Ovary (tissue), 10 donors: ENCODE measurements at places on chromosomes 4 and X.

DNA sequence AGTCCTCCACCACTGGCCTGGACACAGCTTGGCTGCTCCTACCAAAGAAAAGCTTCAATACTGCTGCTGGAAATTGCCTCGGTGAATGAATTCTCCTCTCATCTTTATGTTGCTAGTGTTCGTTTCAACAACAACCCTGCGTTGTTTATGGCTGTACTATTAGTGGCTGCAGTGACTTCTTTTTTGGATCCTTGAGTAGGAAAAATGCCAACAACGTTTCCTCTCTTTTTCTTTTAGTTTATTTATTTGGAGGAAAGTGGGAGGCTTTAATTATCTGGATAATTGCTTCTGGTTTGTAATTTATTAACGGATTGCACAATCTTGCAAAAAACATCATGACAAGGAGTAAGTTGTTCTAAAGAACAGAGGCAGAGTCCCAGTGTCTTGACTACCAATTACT lies 464.1 kb upstream of the TRAM1L1 start:
- DNase-seq, result no peak

DNA sequence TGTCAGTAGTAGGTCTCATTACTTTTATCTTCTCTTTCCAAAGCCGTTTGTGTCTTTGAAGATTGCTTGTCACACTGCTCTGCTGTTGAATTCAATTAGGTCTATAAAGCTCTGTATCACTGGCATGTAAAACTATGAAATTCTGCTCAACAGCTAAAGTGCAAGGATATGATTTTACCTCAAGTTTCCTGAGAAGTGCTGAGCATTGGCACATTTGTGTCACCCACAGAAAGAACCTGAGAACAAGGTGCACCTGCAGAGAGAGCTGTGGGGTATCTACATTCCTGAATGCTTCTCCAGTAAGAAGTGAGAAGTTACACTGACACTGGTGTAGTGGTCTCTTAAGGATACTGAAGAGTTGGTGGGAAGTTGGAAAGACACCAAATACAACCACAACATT lies 274.0 kb downstream of the INPP4B start:
- DNase-seq, result no peak

DNA sequence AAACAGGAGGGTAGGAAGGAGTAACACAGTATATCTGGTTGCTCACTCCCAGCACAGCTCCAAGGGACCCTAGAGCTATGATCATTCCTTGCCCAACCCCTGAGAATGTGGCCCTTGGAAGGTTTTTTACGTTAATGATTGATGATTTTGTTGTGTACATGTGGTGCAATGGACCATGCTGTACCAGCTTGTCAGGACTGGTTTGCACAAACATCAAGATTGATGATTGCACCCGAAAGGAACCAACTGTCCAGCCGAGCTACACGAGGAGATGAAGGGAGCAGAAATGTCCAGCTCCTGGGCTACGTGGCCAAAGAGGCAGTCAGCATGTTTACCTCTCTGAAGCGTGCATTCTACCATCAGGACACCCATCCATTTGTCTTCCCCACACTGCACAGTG lies 83.2 kb upstream of the USP9X start:
- DNase-seq, result no peak

DNA sequence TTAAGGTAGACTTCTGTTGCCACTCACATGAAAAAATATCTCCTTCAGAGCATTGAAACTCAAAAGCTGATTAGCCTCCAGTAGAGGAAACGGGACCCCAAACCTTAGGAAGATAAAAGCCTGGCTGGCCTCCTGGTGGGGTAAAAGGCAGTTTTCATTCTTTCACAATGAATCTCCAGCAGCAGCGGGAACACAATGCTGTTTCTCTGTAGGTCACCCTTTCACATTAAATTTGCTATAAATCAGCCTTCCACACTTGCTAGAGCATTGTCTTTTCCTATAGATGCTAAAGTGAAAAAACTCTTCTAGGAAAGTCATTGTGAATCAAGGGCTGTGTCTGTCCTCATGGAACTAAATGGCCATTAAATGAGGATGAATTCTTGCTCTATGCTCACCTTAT lies 207.3 kb upstream of the MAGEB2 start:
- DNase-seq, result no peak

DNA sequence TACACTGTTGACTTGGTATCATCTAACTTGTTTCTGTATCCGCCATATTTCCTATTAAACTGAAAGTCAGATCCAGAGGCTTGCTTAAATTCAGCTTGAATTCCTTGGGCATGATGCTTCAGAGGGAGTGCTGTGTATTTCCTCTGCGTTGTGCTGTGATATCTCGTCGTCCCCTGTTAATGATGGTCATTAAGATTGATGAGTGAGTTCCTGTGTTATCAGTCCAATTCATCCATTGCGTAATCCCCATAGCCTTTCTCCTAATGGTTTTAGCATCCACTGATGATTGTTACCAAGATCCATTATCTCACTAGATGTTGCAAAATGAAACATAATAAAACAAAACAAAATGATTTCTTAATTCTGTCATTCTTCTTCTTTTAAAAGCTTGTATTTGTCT lies 31.3 kb upstream of the CHM start:
- no peak for DNase-seq

GRCh38 chr4:23438764-23439163 lies 451.1 kb downstream of the PPARGC1A start:
- no peak for DNase-seq

DNA sequence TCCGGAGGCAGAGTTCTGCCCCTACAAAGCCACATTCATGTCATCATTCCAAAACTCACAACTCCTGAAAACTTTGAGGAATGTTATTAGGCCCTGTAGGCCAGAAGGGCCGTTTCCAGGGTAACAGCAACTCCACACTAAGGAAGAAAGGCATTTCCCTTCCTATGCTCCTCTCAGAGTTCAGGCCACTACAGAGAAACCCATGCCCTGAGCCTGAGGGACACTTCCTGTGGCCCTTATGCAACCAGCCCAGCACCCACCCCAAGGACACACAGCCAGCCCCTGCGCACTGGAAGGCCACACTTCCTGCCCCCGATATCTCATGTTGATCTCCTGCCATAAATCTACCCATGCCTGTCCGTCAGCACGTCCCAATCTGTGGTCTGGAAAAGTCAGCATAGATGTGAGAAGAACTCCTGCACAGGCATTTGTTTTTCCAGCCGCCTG lies 289.3 kb downstream of the BCOR start:
- no peak for DNase-seq

DNA sequence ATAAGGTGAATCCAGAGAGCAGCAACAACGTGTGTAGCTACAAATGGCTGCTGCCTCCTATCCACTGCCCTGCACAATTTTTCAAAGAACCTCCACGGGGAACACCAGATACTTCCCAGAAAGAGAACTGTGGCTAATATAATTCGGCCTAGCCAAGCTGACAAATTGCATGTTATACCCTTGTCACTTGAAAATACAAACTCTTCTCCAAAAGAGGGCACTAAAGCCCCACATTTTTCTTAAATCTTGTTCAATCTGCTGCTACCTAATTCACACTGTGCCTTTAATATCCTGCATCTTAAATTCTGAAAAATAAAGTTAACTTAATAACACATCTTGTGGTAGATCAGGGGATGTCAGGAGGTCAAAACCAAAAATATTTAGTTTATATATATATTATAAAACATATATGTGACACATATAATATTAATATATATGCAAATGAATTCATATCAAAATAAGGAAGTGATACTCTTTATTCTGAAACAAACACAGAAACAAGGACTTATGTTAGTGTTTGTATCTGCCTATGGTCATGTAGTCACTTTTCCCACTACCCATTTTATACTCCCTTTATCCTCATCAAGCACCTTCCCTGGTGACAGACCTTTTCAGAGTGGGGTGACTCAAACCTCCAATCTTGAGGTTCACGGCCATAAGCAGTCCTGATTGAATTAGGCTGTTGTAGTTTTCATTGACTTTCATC lies 24.1 kb downstream of the CT45A1 start:
- DNase-seq, result no peak

GRCh38 chr4:41757521-41758156 lies 9.1 kb upstream of the PHOX2B start:
- DNase-seq, result no peak

DNA sequence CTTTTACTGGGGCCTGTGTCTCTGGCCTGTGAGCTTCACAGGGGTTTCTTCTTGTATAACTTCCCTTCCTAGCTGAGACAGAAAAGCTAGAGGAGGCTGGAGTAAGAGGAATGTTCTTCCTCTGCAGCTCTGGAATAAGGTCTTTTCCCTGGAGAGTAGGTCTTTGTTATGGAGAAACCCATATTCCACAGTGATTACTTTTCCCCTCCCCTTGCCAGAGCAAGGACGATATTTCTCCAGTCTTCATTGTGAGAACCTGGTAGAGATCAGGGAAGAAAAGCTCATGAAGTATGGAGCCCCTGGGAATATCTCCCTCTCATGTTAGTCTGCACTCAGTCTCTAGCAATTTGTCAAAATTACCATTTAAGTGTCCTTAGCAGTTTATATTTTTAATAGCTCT lies 18.7 kb upstream of the GLRB start:
- DNase-seq, result no peak

DNA sequence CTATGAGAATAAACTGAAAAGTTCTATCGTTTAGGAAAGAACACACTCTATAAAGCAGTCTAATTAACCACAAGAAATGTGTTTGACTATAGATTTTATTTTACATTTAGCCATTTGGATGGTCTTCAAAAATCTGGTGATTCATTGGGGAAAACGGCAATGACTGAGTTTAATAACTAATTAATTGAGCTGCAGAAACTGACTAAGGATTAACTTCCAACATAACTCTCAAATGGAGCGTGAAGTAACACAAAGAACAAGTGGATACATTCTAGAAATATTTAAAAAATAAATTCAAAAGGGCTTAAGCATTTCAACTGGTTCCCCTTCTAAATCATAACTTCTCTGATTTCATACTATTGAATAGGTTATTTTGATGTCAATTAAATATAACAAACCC lies 1582.4 kb downstream of the PCDH18 start:
- DNase-seq, result no peak

GRCh38 chrX:103889216-103889615 lies 57.2 kb upstream of the RAB9B start:
- no peak for DNase-seq

- DNase-seq, result no peak
Measured at GRCh38 chrX:20253232-20253543, 13.5 kb downstream of the RPS6KA3 start.

- DNase-seq, result no peak
Measured at GRCh38 chr4:170307182-170307581, 217.4 kb upstream of the AADAT start.

DNA sequence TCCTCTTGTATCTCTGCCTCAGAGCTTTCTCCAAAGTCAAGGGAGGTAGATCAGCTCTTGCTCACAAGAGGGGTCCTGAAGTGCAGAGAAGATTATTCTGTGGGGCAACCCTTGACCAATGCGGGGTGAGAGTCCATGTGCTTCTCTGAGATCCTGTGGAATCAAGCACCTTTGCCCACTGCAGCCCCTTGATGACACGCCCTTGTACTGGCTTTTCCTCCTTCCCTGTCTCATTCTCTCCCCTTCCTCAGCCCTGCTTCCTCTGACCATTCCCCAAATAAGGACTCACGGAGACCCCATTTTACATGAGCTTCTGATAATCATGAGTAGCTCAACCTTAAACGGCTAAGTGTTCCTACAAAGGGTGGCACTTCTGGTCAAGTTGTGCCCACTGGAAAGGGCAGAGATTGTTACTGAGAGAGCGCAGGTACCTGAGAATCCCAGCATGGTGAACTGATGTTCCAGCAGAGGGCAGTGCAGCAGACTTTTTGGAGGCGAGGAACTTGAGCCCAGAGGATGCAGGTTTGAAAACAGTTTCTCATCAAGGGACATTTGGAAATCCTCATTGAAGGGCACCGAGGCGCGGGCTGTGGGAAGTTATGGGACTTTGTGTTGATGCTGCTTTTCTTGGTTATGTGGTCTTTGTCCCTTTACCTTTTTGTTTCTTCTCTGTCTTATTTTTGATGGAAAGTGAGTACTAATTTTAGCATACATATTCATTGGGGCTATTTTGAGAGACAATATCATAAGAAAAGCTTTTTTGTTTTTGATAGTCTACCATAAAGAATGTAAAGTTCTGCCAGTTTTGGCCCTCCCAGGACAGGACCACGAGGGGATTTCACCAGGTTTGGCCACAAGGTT lies 201.3 kb downstream of the RBM46 start:
- DNase-seq, result peak; percentile 33

- peak; percentile 96 for DNase-seq
Measured at GRCh38 chr4:8274765-8275547, 5.4 kb downstream of the HTRA3 start.

DNA sequence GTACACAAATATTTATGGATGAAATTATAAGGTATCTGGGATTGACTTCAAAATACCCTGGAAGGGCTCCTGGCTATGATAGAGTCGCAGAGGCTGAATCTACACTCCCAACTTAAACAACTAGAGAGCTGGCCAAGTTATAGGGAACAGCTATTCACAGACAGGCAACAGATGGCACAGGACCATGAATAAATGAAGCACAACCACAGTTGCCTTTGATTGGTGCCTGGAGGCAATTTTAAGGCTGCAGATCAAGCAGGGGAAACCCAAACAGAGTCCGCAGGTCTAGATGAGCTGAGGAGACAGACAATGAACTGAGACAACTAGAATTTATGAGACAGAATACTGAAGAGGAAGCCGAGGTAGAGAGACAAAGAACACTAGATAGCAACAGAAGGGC lies 155.9 kb downstream of the EVC2 start:
- no peak for DNase-seq

DNA sequence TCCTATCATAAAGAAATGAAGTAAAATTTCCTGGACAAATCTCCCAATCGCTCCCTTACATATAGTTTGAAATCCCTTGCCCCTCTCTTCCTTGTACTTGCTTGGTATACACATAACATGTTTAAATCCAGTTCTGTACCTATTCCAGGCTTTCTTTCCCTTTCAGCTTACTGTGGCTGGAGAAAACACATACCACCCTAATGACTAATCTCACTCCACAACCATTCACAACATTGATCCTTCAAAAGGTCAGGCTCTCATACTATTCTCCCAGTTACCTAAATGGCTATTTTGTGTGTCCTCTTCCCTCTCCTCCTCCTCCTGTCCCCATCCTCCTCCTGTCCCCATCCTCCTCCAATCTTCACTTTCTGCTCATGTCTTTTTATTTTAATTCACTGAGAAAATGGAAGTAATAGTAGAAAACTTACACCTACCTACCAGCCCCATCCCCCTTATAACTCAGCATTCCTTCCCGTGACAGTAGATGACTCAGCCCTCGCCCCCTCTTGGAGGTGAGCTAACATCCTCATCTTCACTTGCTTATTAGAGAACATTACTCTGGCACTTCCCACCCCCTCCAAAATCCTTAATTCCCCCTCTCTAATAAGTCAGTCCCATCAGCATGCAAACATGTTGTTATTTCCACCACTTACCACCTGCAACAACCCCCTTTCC lies 77.5 kb downstream of the IL15 start:
- no peak for DNase-seq

DNA sequence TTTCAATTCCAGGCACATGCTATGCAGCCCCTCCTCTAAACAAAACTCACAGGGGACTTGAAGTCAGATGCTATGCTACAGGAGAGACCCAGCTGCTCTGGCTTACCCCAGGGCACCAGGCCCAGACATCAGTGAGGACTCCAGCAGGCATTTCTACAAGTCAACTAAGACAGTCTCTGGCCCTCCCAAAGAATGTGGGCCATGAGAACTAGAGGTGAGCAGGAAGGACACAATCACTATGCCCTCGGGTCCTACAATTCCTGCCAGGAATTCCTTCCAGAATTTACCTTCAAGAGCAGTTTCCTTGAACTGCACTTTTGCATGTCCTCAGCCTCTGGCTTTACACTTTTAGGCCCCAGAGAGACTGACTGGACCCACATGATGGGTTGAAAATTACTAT lies 17.4 kb downstream of the TMEM192 start:
- no peak for DNase-seq

GRCh38 chr4:6377626-6378492 lies 94.6 kb downstream of the PPP2R2C start:
- DNase-seq, result no peak

GRCh38 chr4:96379524-96379923 lies 539.6 kb downstream of the PDHA2 start:
- DNase-seq, result no peak
